ENCODE measurements at places on chromosomes 16 and 17.

GRCh38 chr16:51940183-51940582 lies 606.8 kb downstream of the TOX3 start:
- no peak for DNase-seq

- DNase-seq, result no peak
Observed at GRCh38 chr17:72233986-72234385, 113.2 kb downstream of the SOX9 start.

DNA sequence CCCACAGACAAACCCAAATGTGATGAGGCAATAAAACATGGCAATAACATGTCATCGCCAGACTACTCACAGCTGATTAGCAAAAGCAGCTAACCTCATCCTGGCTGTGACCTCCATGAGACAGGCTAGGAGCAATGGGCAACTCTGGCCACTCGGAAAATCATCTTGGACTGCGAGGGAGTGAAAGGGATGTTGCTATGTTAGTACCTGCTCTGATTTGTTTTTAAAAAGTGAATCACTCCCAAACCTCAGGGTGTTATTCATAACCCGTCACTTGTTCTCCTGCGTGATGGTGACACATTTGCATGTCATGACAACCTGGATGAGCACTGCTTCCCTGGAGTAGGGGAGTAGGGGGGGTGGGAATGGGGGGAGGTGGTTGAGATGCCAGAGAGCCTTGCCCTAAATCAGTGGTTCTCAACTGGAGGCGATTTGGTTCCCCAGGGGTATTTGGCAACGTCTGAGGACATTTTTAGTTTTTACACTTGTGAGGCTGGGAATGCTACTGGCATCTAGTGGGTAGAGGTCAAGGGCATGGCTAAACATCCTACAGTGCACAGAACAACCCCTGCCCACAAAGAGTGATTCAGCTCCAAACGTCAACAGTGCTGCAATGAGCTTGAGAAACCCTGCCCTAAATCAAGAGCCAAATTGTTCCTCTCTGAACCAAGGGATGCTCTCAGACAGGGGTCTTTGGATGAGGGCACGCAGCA lies 241.7 kb downstream of the SOX9 start:
- DNase-seq, result no peak

- no peak for DNase-seq
Observed at GRCh38 chr17:27233059-27233458, 60.9 kb upstream of the WSB1 start.

GRCh38 chr16:1713331-1713730 lies 7.3 kb downstream of the MAPK8IP3 start:
- DNase-seq, result no peak

GRCh38 chr17:6021011-6021400 lies 49.2 kb upstream of the WSCD1 start:
- DNase-seq, result no peak

GRCh38 chr17:51132964-51133319 lies 12.3 kb upstream of the SPAG9 start:
- no peak for DNase-seq

- DNase-seq, result peak; percentile 54
Observed at GRCh38 chr16:65119901-65120401, 1.9 kb downstream of the CDH11 start.

GRCh38 chr17:64496348-64496785 lies 487 bp downstream of the POLG2 start:
- DNase-seq, result no peak

DNA sequence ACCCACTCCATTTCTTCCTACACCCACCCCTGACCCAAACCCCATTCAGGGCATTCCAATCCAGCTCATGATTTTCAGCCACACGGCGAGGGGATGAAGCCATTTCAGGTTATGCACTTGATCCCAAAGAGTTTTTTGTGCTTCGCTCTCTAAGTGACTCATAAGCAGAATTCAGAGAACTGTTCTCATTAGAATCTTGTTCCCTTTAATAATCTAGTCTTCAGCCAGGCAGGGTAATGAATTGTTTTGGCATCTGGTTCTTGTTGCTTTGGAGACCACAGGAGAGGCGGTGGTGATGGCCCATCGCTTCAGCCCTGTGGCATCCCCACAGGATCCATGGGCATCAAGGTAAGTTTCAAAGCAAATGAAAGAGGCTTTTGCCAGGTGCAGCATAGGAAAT lies 4.8 kb upstream of the KRT31 start:
- DNase-seq, result no peak

DNA sequence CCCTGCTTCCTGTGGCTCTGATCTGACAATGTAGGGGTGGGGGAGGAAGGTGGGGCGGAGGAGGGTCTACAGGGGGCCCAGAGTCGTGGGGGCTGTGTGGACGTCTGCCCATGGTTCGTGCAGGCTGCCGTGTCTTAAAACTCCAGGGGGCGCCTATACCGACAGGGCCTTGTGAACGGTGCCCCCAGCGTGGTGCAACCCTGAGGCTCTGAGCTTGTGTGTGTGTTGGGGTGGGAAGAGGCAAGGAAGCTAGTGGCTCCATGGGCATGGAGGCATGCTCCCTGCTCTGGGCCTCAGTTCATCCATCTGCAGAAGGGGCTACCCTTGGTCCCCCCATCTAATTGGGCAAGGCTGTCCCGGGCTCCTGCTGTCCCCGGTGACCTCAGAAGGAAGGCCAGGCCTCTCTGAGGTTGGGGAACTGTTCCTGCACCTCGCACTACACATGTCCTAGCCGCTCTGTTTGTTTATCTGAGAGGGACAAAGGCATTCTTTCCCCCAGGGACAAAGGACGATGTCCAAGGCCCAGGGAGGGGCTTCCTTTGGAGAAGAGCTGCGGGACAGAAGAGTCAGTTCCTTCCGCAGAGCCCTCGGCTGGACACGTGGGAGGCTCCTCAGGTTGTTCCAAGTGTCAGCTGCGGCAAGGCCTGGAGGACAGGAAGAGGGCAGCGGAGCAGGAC lies 13.5 kb downstream of the CA4 start:
- DNase-seq, result no peak

All from femur (tissue), 1 donor.